Prostate gland (tissue), 2 donors: ENCODE measurements at places on chromosomes 12 and 14.

DNA sequence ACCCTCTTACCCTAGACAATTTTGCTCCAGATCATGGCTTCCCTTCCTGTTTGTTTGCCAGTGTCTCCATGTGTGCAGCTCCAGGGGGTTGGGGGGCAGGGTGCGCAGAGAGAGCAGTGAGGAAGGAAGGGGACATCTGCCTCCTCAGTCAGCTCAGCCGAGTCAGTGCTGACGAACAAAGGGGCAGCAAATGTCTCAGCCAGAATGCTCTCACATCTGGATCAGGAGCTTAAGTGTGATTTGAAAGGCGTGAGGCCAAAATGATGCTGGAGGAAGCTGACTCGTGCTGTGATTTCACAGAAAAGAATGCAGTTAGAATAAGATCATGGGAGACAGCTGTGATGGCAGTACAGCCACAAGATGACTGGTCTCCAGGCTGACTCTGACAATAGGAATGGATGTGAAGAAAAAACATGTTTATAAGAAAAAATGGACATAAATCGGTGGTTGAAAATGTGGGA lies 27.1 kb upstream of the CDK17 start:
- DNase-seq, result no peak

DNA sequence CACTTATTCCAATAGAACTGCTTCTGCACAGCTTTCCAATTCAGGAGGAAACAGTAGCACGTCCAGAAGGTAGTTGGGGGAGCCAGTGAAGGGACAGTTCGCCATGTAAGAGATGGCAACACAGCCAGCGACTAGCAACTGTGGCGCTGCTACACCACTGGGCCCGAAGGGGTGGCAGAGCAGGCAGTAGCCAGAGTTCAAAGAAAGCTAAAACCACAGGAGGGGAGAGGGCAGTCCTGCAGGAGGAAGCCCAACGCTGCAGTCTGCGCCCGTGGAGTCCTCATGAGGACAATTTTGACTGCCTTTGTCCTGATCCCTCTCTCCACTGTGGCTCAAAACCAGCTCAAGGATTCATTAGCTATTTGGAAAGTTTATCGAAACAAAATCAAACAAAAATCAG lies 591.2 kb downstream of the VRK1 start:
- no peak for DNase-seq

DNA sequence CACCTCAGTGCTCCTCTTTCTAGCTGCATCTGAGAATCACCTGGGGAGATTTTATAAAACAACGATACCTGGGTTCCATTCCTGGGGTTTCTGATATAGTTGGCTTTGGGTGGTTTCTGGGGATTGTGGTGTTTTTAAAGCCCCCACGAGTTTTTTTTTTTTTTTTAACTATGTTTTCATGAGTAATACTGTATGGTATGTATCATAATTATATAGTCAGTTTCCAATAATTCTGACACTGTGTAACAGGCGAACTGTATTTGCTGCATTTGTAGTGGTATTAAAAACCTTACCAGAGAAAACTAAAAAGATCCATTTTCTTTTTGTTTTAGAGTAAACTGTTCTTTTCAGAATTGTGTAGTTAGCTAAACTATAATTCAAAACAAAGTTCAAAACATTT lies 84.9 kb downstream of the SRGAP1 start:
- DNase-seq, result no peak

- no peak for DNase-seq
These were observed 1.2 kb upstream of the LRP1-AS start for GRCh38 chr12:57148469-57149244.

DNA sequence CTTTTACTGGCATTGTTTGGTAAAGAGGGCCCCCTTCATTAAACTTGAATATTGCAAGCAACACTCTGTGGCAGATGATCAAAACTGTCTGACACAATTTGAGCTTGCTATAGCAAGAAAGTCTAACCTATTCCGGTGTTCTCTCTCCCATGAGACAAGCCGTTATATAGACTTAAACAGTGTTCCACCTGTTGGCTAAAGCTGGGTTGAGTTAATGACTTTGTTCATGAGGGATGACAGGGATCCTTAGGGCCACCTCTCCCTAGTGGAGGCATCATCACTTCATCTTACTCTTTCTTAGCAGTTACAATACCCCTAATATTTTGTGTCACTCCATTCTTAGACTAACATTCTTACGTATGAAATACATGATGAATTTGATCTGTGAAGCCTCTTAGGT lies 3.8 kb downstream of the EIF5 start:
- DNase-seq, result no peak

DNA sequence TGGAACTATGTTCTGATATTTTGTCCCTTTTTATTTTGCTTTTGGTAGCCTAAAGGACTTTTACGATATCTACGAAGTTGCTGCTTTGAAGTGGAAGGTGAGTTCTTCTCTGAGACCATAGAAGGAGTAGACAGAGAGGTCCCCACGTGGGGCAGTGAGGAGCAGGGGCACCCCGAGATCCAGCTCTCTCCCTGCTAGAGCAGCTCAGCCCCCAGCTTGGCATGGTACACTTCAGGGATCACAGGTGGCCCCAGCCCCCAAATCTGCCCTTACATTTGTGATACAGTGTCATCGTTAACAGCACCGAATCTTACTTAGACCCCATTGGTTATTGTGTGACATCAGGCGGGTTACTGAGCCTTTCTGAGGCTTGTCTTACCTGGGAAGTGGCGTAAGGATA lies 56.8 kb downstream of the SLC8B1 start:
- no peak for DNase-seq

DNA sequence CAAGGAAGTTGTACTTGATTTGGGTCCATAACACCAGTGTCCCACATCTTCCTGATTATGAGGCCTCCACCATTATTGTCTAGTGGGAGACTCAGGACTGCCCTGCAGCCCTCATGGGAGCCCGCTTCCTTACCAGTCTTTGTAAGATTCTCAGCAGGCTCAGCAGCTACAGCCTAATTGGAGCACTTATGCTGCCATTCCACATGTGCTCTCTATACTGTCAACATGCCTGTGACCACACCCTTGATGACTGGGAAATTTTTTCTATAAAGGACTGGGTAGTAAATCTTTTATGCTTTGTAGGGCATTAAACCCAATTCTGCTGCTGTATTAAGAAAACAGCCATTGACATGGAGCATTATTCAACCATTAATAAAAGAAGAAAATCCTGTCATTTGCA lies 145.5 kb upstream of the IGF1 start:
- DNase-seq, result no peak

DNA sequence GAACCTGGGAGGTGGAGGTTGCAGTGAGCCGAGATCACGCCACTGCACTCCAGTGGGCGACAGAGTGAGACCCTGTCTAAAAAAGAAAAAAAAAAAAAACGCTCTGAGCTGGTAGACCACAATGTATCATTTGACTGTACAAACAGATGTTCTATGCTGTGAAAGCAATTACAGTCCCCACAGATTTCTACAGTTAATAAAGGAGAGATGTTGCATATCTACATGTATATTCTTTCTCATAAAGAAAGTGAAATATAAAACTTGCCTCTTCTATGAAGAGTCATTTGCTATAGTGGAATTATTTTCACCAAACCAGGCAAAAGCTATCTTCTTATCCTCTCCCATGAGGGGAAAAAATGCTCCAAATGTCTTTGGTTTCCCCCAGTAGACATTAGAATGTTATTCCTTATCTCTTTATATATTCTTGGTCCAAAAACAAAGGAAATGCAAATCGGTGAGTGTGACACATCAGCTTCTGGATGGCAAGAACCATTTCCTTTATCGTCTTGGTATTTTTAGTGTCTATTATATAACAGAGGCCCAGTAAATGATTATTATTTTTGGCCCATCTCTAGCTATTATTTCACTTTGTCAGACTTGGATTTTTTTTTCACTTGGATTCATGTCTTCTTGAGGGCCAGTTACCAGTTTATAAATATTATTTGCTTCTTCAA lies 230.4 kb downstream of the SSPN start:
- DNase-seq, result no peak

DNA sequence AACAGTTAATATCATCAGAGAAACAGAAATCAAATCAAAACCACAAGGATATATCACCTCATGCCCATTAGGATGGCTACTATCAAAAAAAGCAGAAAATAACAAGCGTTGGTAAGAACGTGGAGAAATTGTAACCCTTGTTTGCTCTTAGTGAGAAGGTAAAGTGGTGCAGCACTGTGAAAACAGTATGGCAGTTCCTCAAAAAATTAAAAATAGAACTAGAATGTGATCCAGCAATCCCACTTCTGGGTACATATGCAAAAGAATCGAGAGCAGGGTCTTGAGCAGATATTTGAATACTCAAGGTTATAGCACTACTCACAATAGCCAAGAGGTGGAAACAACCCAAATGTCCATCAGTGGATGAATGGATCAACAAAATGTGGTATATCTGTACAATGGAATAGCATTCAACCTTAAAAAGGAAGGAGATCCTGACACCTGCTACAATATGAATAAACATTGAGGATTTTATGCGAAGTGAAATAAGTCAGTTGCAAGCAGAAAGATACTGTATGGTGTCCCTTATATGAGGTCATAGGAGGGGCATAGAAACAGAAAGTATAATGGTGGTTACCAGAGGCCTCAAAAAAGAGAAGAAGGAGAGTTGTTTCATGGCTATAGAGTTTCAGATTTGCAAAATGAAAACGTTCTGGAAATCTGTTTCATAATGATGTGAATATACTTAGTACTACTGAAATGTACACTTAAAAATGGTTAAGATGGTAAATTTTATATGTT lies 131.0 kb upstream of the EEA1 start:
- DNase-seq, result no peak

DNA sequence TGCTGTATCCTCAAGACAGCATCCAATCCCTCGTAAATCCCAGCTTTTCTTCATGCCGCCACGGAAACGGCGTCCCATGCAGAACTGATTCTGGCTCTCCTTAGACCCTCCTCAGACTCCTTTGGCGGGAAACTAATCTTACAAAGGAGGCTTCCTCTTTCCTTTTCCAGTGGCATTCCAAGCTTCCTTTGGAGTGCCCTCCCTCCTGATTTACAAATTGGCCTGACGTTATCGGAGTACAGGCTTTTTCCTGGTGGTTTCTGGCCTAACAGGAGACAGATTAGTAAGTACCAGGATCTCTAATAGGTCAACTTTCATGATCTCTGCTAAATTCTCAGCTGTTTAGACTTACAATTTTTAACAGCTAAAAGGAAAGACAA lies 1.3 kb upstream of the ZDHHC17 start:
- no peak for DNase-seq

- no peak for DNase-seq
These were observed 177.6 kb downstream of the CALM1 start for GRCh38 chr14:90574188-90575131.

- no peak for DNase-seq
These were observed 3.3 kb downstream of the NEMF start for GRCh38 chr14:49849213-49849847.

GRCh38 chr12:27521066-27521465 lies 2.9 kb upstream of the PPFIBP1 start:
- DNase-seq, result no peak

DNA sequence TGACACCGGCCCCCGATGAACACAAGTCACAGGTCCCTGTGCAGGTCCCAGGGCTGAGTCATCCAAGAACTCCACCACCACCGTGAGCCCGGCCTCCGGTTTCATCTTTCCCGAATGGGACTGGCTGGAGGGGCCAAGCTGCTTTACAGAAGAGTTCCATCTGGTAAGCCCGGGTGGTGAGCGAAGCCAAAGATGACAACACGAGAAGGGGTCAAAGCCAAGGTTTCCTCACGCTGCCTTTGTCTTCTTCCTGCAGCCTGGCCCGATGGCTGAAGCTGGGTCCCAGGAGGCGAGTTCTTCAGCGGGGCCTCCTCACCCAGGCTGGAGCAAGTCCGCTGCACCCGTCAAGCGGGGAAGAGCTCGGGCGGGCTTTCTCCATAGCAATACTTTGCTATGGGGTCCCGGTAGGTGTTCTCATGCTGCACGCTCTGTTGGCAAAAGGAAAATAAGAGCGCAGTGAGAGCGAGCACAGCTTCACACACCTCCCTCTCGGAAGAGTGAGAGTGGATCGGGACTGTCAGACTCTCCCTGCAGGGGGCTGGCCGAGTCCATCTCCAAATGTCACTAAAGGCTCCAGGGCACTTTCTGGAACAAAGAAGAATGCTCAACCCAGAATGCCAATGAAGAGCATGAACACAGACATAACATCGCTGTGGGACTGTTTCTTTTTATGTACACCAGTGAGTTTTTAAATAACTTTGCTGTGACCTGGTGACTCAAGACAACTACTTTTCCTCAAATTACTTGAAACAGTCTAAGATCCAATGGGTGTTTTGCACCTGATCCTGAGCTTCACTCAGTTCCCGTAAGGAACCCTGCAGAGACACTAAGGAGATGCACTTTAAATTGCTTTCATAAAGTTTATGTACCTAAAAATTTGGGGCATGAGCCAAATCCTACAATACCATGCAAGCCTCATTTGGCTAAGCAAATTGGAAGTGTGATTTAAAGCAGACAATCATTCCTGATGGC lies 20.1 kb downstream of the SPRING1 start:
- DNase-seq, result no peak

DNA sequence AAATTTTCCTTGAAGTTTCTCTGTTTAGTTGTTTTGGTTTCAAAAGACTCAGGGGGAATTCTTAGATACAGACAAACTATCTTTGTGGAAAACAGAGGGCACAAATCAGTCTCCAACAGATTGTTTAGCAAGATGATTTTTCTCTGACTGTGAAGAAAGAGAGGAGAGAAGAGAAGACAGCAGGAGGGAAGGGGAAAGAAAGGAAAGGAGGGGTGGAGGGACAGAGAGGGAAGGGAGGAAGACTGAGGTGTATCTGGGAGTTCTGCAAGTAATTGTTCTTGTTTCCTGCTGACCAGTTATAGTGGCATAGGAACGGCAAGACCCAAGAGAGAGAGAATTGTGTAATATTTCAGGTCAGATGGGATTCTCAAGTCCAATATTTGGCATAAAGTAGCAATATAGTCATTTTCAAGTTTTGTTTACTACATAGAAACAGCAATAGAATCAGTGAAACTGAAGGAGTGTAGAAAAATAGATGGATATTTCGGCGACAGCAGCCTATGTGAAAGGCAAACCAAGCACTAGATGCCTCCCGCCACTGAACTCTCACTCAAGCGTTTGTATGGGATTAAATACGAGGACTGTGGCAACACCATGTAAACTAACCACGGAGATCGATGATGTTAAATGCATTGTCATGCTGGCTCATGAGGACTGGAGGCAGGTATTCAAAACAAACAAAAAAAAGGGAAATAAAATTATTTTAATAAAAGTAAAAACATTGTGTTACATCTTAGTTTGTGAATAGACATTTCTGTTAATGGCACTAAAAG lies 342.5 kb downstream of the SLC16A7 start:
- DNase-seq, result no peak
